ENCODE measurements at places on chromosomes 7 and 10.

GRCh38 chr7:23693224-23693623, 13.2 kb downstream of the FAM221A start:
- no peak for DNase-seq

GRCh38 chr10:122020226-122020625, 31.3 kb downstream of the TACC2 start:
- DNase-seq, result no peak

- DNase-seq, result no peak
Measured at GRCh38 chr7:18648849-18649758, 153.6 kb downstream of the HDAC9 start.

- no peak for DNase-seq
Measured at GRCh38 chr7:132192809-132193208, 383.5 kb downstream of the PLXNA4 start.

DNA sequence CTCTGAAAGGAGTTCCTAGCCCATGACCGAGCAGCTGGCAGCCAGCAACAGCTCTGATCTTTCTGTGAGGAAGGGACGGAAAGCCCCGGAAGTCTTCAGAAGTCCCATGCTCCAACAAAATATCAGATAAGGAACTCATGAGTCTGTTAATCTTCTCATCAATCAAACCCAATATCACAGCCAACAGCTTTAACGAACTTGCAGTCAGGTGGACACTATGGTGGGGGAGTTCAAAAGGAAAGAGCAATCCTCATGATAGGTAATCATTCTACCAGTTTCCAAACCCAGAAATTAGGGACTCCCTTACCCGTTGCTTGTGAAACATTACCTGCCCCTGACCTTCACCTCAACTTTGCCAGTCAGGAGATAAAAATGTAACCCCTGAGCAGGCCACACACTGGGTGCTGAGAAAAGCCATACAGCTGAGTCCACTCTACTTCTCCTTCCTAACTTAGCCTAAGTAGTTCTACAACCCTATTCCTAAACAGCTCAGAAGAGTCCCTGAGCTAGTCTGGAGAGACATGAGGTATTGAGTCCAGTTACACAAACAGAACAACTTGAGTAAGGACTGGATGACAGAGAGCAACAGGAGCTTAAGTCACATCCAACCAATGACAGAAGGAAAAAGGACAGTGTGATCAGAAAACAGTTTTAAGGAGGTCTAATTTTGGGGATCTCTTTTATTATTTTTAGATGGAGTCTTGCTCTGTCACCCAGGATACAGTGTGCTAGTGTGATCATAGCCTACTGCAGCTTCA, 2.2 kb downstream of the NDST2 start:
- no peak for DNase-seq

DNA sequence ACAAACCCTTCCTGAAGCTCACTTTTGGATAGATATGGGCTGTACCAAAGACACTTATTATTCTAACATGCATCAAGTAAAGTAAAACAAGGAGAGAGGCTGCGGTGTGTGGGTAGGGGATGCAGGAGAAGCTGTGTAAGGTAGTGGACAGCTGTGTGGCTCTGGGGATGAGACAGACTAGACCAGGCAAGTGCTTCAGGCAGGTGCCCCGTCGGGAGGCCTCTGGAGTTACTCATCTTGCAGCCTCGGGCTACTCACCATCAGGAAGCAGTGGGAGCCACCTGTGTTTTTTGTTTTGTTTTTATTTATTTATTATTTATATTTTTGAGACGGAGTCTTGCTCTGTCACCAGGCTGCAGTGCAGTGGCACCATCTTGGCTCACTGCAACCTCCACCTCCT, 49.3 kb upstream of the NCAPG2 start:
- no peak for DNase-seq

GRCh38 chr10:78465431-78465830, 431.8 kb downstream of the RPS24 start:
- DNase-seq, result no peak

DNA sequence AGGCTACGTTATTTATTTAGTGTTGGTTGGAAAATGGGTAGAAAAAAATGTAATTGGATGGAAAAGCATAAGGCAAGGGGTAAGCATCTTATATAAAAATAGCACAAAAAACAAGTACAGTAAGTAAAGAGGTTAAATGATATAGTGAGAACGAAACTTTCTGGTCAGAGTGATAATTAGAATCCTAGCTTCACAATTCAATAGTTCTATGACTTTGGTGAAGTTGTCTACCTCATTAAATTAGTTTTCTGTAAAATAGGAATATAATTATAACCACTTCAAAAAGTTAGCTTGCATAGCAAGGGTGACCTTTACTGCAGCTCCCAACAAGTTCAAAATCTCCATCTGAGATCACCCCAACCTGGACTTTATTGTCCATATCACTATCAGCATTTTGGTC, 30.8 kb upstream of the TAS2R16 start:
- DNase-seq, result no peak

- no peak for DNase-seq
Measured at GRCh38 chr10:132562177-132562915, 24.8 kb downstream of the INPP5A start.

DNA sequence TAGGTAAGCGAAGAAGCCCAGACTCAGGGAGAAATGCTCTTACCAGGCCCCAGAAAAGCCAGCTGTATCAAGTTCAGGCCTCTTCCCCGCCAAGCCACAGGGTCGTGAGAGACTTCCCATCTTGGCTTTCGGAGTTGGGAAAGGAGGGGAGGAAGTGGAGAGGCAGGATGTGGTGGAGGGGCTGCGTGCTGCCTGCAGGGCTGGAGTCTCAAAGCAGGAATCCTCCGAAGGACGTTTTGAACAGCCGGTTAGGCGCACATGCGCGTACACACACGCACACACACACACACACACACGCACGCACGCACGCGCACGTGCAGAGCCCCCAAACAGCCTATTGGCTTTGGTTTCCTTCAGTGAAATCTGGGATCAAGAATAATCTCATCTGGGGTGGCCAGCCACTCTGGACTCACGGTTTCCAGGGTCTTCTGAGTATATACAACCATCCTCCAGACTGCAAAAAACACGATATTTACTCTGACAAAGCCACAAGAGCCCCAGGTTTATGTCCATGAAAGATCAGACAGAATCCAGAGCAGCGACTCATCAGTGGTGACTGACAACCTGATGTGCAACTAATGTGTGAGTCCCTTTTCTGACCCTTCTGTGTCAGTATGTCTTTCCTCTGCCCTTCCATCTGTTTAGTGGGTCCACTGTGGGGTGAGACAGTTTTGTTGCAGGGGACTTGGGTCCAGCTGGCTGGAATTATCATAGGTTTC, 115.0 kb upstream of the ZNF438 start:
- DNase-seq, result no peak

- no peak for DNase-seq
Measured at GRCh38 chr7:14606101-14606500, 296.4 kb downstream of the DGKB start.

GRCh38 chr10:69335063-69335587, 56.8 kb downstream of the HK1 start:
- peak; percentile 25 for DNase-seq

DNA sequence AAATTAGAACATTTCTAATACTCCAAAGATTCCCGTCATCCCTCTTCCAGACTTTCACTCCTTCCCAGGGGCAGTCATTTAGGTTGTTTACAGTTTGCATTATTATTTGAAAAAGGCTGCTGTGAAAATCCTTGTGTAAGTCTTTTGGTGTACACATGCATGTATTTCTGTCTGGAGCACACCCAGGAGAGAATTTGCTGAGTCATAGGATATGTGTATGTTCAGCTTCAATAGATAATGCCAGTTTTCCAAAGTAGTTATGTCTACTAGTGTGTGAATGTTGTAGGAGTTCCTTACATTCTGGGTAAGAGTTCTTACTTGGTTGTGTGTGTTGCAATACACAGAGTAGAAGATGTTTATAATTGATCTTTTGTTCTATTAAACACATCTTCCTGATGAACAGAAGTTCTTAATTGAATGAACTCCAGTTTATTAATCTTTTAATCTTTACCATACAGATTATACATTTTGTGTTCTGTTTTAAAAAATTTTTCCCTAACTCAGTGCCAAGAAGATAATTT, 25.3 kb downstream of the CROT start:
- no peak for DNase-seq

GRCh38 chr10:117616179-117616578, 73.6 kb downstream of the EMX2 start:
- DNase-seq, result no peak

DNA sequence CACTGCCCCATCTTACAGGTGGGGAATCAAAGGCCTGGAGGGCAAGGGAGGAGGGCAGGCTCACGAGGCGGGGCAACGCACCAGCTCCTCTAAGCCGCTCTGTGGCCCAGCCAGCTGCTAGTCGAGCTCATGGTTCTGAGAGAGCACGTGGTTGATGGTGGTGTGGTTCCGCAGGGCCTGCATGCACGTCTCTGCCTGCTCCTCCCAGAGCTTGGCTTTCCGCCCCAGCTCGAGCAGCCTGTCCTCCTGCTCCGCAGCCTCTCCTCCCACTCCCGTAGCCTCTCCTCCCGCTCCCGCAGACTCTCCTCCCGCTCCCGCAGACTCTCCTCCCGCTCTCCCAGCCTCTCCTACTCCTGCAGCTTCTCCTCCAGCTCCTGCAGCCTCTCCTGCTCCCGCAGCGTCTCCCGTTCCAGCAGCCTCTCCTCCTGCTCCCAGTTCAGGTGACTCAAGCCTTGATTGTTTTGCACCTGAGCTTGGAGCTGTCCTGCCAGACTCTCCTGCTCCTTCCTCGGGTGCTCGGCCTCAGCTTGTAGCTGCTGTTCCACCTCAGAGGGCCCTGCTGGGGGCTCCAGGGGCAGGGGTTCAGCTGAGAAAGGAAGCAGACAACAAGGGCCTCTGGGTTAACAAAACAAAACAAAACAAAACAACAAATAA, 19.1 kb upstream of the MTPAP start:
- no peak for DNase-seq

- peak; percentile 36 for DNase-seq
Measured at GRCh38 chr7:142800699-142801260, 30.0 kb downstream of the PRSS2 start.

GRCh38 chr10:102175415-102175814, 23.2 kb downstream of the NOLC1 start:
- no peak for DNase-seq

DNA sequence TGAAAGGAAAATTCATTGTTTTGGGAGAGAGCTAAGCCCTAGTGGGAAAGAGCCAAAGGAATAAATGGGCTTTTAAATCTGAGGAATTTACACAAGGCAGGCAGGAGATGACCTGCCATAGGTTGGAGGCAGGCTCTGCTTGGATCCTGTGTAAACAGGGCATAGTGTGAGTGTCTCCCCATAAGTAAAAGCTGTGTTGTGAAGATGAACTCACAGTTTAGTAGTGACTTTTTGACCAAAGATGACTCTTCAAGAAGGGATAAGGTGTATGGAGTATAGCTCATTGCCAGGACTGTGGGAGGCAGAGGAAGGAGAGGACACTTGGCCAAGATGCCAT, 63.2 kb downstream of the KAT6B start:
- DNase-seq, result no peak

DNA sequence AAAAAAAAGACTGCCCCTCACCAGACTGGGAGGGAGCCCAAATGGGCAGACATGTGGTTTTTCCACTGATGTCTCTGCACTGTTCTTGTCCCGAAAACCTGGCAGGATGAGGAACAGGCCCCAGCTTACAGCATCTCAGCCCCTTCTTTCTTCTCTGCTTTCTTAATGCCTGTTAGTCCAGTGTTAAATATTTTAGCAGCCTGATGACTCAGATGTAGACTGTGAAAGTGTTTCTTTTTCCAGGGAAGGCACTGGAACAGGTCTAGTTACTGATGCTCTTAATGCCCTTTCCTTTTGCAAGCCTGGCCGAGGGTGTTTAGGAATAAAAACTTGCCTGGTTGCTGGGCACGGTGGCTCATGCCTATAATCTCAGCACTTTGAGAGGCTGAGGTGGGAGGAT, 107.7 kb downstream of the TACC2 start:
- DNase-seq, result no peak

GRCh38 chr7:16318989-16319915, 102.1 kb downstream of the CRPPA start:
- no peak for DNase-seq

GRCh38 chr7:106844279-106844997, 20.6 kb upstream of the PIK3CG start:
- no peak for DNase-seq

DNA sequence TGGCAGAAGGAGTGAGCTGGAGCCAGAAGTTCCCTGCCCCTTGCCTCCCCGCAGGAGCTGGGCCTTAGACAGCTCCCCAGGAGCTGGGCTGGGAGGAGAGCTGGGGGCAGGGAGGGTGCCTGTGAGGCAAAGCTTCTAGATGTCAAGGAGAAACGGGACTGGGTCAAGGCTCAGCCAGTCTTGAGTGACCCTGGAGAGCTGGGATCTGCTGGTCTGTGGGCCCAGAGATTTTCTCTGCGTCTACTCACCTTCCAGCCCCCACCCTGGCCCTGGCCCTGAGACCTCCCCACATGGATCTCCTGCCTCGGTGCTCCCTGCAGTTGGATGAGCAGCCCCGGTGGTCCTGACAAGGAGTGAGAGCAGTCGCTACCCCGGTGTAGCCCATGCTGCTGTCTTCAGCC, 20.3 kb upstream of the SHH start:
- no peak for DNase-seq

GRCh38 chr7:131602994-131603372, 46.6 kb upstream of the PODXL start:
- no peak for DNase-seq

- DNase-seq, result no peak
Measured at GRCh38 chr7:155163696-155164095, 93.6 kb downstream of the HTR5A start.

DNA sequence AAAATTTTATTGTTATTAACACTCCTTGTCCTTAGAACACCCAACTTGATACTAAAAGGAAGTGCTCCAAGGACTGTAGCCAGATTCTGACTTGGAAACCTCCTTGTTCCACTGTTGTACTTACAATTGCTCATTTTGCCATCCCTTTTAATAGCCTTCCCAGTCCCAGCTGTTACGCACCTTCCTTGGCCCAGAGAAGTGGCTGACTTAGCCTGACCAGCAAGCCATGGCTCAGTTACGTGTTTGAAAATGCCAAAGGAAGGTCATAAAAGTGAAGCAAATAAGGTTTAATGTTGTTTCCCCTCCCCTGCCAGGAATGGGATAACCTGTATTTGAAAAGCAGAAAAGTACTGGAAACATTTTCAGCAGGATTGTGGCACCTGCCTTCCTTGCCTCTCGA, 3.7 kb upstream of the ANKRD1 start:
- no peak for DNase-seq

DNA sequence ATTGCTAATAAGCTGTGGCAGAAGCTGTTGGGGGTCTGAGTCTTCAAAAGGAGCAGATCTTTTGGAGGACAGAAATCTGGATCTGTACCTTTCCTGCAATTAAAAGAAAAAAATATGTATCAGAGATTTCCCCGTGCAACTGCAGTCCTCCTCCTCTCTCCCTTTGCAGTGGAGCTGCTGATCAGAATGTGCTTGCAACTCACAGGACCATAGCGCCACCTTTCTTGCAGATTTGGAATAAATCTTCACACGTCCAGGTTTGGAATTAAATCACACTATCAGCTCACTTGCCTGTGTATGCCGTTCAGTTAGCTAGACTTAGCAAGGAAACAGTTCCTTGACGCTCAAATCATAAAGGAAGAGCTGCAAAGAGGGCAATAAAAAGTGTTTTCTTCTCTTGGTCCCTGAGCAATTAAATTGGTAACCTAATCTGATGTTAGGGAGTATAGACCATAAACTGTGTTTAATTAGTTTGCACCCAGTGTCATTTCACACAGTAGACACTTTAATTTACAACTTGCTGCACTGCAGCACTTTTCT, 77.4 kb downstream of the PON1 start:
- DNase-seq, result peak; percentile 30

- DNase-seq, result no peak
Measured at GRCh38 chr10:70188768-70189167, 18.5 kb upstream of the SAR1A start.

- no peak for DNase-seq
Measured at GRCh38 chr7:148238761-148239325, 351.7 kb upstream of the C7orf33 start.

GRCh38 chr10:103789771-103790201, 65.6 kb downstream of the SH3PXD2A start:
- DNase-seq, result no peak

All from CD4-positive, alpha-beta T cell treated with Interleukin-12 subunit alpha and Interleukin-12 subunit beta, for 1 hour (primary cell).